H54 (cell line): ENCODE measurements at places on chromosomes 1 and 21.

DNA sequence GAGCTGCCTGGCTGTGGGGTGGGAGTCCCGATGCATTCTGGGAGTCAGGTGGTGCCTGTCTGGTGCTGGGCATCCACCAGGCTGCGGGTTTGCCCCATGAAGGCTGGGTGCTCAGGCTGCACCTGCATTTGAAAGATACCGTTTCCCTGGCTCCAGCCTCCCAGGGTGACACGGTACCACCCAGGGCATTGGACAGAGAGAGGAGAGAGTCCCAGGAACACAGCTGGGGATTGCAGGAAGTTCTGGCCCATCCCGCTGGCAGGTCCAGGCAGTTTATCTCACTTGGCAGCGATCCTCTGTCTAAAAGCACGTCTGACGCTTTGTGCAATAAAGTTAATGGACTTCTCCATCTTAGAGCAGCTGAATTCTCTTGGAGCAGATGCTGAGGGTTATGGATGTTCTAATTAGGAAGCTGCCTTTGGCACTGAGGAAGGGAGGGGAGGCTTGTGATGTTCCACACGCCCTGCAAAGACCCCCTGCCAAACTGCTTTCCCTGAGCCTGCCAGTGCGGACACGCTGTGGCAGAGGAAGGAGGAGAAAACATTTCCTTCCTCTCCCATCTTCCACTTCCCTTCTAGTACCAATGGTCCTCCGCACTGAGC, 246.9 kb downstream of the GRIK3 start:
- DNase-seq, result no peak

- no peak for DNase-seq
These were observed 64.8 kb downstream of the PIK3R3 start for GRCh38 chr1:46067652-46068051.

DNA sequence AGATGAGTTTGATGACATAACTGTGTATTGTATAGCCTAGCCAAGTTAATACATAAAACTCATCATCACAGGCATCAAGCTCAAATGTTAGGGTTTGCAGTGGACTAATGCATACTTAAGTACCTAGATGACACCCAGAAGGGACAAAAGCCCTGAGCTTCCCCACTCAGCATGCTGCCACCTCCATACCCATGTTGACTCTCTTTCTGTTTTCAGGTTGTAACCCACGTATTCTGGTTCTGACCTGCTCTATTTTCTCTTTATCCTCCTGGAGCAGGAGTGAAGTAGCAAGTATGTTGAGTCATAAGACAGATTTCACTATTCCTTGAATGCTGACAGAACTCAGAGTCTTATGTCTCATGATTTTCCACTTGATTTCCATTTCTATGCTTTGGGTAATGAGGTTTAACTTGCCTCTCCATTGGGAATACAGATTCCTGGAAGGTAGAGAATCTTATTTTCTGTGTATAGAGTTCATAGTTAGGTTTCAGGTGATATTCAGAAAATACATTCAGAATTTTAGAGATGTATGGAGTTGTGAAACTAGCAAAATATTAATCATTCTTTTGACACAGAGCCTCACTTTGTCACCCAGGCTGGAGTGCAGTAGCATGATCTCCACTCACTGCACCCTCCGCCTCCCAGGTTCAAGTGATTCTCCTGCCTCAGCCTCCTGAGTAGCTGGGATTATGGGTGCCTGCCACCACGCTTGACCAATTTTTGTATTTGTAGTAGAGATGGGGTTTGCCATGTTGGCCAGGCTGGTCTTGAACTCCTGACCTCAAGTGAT, 122.5 kb upstream of the KCNJ15 start:
- DNase-seq, result no peak

DNA sequence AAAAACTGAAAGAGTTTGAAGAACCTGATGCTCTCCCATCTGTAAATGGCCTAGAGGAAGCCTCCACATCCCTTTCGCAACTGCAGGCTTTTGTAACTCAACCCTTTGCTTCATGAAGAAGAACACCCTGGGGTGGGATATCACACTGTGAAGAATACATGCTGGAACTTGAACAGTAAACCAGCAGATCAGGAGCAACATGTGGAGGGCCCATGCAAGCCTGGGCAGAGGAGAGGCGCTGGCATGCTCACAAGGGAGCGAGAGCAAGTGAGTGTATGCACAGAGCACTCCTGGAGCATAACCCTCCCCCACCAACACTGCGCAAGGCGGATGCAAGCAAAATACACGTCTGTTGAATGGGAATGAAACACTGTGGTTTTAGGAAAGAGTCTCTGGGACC, 24.6 kb upstream of the SPAG17 start:
- no peak for DNase-seq

DNA sequence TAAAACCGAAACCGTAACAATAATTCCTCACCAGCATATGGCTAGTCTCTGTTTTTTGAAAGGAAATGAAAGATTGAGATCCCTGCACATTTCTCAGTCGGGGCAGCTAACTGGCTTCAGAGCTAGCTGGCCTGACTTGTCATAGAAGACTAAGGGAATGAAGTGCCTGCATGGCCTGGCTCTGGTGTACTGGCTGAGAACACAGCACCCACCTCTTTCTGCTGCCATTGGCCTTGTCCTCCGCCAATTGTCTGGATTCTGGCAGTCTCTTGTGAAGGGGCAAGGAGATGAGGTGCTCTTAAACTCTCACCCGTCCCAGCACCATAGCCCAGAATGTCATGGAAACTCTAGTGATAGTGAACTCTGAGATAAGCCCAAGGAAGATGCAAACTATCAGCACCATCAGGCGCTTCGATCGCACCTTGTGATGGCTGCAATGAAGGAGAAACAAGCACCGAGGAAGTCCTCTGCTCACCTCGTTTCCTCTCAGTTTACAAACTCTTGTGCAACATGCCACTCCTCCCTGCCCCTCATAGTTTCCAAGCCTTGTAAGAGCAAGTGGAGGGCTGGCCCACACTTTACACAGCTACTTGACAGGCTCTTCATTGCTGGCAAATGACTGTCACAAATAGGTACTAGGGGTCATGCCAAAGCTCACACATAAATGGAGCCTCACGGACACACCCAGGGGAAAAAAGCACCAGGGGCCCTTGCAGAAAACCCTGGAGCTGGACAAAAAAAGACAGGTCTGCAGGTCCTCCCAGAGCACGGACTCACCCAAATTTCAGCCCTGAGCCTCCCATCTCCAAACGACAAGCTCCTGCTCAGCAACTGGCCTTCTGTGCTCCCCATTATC, 16.4 kb downstream of the INPP5B start:
- no peak for DNase-seq

DNA sequence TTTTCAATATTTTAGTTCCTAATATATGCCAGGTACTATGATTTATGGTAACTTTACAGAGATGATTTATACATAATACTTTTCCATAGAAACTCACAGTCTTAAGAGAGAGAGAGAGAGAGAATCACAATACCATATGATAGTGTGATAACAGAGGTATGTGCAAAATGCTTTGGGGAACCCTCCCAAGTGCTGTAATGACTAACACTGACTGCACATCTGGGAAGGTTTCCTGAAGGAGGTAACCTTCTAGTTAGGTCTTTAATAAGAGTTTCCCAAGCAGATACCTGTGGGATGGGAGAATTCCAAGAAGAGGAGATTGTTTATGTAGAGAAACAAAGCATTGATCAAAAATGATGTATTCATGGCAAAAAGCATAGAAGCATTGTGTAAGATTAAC, 34.6 kb upstream of the PIGC start:
- no peak for DNase-seq

GRCh38 chr1:86197206-86197855, 40.8 kb upstream of the COL24A1 start:
- DNase-seq, result no peak

- peak; percentile 62 for DNase-seq
These were observed 10.7 kb upstream of the RGS16 start for GRCh38 chr1:182614796-182615454.

- DNase-seq, result no peak
These were observed 1150.9 kb downstream of the MRPL39 start for GRCh38 chr21:24456358-24456757.

DNA sequence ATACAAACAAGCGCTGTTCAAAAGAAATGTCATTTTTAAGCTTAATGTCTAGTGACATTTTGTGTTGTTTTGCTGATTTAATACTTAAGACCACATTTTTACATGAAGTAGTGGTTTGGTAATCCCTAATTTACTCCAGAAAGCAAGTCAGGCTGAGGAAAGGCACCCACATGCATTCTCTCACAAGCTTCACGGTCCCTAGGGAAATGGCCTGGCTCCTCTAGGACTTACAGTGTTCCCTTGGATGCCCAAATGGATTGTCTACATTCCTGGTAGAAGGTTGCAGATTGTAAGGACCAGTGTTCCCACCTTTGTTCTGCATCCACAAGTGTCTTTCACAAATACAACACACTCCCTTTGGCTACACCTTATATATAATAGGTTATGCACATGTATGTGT, 9.5 kb downstream of the GPSM2 start:
- DNase-seq, result no peak

DNA sequence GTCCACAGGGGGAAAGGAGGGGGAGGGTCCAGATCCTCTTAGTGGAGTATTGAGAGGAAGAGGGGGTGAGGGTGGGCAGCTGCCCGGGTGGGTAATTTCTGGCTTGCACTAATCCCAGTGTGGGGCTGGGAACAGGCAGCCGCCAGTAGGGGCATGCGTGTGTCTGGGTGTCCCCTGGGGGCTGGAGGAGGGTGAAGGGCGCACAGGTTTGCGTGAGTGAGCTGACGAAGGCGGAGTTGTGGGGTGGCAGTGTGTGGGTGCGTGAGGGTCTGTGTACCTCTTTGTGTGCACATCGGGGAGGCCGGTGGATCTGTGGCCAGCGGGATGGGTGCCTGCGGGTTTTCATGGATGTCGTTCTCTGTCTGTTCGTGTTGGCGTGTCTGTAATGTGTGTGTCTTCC, 97.3 kb downstream of the PAX7 start:
- no peak for DNase-seq

DNA sequence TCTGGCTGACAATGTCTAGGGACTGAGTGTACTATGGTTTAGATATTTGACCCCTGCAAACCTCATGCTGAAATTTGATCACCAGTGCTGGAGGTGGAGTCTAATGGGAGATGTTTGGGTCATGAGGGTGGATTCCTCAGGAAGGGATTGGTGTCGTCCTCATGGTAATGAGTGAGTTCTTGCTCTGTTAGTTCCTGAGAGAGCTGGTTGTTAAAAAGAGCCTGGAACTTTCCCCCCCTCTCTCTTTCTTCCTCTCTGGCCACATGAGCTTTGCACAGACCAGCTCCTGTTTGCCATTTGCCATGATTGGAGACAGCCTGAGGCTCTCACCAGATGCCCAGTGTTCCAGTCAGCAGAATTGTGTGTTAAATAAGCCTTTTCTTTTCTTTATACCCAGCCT, 36.6 kb upstream of the CNIH3 start:
- DNase-seq, result no peak

DNA sequence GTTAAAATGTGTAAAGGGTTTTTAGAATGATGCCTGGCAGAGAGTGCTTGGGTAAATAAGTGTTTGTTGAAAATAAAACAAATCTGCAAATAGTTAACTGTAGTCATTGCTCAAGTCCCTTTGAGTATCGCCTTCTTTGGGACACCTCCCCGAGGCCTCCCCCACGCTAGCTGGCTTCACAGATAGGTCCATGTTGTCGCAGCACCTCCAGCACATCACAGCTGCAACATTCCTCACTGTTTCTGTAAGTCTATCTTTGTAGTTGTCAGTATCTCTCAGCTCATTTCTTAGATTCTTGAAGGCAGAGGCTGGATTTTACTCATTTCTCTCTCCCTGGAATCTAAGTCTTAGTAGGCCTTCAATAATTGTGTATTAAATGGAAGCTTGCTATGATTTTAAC, 1.6 kb upstream of the STUM start:
- no peak for DNase-seq

GRCh38 chr1:21913258-21913657, 23.9 kb downstream of the HSPG2 start:
- DNase-seq, result no peak

DNA sequence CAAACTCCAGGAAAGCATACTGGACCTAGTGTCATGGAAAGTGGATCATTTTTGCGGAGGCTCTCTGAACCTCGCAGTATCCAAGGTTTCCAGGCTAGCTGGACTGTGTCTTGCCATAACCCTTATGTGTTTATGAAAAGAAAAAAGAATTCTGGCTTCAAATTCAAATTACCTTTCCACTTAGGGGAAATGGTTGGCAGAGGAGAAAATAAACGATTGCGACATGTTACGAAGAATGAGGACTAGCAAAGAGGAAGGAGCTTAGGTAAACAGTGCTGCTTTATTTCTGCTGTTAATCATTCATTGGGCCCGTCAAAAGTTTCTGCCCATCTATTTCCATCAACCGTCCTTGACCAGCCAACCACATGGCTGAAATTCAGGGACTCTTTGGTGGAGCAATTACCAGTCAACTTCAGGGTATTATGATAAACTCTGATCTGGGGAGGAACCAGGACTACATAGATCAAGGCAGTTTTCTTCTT, at the start of gene C4BPA:
TSS of gene C4BPA (plus strand) at position 342 of the 482 bp plus-strand sequence. CDS start 8,793 bp downstream, outside the sequence.
- DNase-seq, result no peak

DNA sequence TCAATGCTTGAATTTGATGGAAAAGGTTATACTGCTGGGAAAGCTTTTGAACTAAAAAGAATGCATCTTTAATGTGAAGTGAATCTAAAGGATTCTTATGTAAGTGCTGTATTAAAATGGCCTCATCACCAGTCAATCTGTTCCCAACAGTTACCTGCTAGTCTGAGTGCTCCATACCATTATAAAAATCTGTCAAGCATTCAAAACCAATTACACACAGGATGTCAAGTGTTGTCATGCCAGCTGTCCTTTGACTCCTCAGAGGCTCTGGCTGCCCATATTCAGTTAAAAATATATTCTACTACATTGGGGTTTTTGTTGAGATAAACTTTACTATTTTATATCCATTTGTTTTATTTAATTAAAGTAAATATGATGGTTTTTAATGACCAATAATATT, 1587.7 kb downstream of the AMY1C start:
- DNase-seq, result no peak

- no peak for DNase-seq
These were observed 43.2 kb upstream of the TACSTD2 start for GRCh38 chr1:58620259-58620658.

GRCh38 chr1:154972517-154973343, 1.8 kb upstream of the CKS1B start:
- DNase-seq, result peak; percentile 71

DNA sequence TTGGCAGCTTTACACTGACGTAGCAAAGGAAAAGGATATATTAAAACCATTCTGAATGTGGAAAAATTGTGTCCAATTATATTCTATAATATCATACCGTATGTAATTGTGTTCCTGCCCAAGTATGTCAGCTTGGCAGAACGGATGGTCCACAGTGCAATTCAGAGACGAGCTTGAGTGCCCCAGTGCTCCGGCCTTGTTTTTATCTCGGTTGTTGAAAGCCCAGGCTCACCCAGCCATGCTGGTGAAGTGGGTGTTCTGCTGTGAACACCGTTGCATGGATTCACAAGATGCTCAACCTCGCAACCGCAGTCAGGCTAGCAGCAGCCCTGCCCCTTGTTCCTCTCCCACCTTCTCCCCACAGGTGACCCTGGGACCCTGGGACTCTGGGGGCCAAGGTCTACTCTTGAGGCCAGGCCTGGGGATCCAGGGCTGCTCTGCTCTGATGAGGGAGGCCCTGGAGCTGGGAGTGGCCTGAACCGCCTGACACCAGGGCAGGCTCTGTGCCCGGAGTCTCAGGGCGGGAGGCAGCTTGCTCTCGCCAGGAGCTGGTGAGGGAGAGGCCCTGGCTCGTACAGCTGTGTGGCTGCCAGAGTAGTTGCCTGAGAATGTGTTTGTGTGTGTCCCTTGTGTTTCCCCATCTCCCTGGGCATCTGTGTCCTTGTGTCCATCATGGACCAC, 11.2 kb downstream of the PTPRF start:
- no peak for DNase-seq
